ENCODE measurements at places on chromosomes 1 and 21.

- no peak for DNase-seq
These were observed 2.8 kb downstream of the TNFRSF8 start for GRCh38 chr1:12065872-12066271.

- DNase-seq: no peak
These were observed 283.3 kb downstream of the CAMTA1 start for GRCh38 chr1:7068552-7068951.

DNA sequence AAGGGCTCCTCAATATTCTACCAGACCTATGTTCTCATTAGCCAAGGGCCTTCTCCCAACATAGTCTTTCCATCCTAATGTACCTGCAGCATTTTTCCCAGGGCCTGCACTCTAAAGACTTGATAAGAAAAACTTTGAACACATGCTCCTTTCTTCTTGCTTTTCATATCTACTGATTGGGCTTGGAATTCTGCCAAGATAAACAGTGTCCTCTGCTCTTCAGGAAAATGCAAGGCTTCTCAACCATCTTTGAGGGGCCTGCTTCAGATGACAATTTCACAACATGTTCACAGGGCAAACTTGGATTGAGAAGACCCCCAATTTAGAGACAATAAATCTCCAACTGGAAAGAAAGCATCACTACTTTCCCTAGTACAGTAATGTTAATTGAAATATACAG lies 25.8 kb upstream of the PPT1 start:
- DNase-seq: no peak

DNA sequence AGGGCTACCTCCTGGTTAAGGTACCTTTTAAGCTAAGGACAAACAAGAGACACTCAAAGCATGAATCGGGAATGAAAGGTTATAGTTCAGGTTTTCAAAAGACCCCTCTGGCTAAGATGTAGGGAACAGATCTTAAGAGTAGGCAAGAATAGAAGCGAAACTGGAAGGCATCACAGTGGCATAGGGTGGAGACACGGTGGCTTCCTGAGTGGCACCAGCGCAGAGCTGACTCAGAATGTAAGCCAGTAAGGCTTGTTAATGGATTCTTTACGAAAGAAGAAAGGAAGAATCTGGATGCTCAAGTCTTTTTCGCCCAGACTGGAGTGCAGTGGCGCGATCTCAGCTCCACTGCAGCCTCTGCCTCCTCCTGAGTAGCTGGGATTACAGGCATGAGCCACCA lies 21.2 kb downstream of the PADI6 start:
- DNase-seq: no peak

GRCh38 chr21:45155910-45156309 lies 81.5 kb downstream of the ADARB1 start:
- DNase-seq: no peak

DNA sequence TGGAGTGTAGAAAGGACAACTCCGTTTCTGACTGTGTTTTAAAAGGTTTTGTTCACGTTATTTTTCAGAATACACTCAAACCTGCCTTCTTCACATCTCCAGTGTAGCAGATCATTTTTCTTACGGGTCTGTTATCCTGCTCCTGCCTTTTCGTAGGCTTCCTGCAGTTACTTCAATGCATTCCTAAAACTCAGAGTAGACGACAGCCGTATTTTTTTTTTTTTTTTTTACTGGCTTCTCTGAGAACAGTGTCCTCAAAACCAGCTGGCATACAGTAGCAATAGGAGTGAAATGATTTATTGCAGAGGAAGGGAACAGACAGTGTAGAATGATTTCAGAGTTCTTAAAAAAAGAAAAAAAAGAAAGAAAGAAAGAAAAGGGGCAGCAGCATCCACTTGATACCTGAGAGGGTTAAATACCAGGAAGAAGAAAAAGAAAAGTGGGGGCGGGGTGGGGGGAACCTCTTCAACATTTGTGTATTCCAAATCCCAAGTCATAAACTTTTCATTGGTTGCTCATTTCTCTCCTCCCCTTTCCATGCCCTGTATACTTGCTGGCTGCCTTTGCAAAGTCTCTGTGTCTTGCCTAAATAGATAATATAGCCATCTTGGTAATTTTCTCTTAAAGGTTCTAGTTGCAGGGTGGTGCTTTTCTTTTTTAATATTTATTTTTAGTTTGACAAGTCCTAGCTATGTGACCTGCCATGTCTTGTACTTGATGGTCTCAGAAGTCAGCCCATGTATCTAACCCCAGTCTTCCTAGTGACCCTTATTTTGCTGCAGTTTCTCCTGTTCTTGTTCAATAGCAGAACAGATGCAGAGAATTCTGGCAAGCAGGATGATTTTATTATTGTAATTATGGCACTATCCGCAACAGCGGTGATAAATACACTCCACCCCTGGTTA lies 2.8 kb downstream of the TGFB2 start:
- DNase-seq: no peak

DNA sequence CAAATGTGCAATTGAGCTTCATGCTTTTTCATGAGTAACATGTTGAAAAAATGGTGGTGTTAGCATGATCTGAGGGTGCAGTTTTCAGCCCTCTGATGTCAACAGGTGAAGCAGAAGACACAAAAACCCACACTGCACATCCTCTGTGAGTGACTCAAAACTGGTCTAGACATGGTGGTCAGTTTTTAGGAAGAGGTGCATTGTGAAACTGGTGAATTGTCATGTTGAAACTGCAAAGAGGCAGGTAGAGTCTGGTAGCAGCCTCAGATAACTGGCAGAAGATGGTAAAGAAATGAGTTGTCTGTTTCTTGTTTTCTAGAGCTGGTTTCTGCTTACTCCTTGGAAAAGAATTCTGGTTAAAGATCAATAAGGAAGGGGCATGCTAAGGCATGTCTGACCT lies 97.3 kb upstream of the HMCN1 start:
- DNase-seq: no peak
